ENCODE measurements at places on chromosomes 4 and X.

- DNase-seq = no peak
These were observed 17.8 kb downstream of the MFAP3L start for GRCh38 chr4:170008371-170008770.

DNA sequence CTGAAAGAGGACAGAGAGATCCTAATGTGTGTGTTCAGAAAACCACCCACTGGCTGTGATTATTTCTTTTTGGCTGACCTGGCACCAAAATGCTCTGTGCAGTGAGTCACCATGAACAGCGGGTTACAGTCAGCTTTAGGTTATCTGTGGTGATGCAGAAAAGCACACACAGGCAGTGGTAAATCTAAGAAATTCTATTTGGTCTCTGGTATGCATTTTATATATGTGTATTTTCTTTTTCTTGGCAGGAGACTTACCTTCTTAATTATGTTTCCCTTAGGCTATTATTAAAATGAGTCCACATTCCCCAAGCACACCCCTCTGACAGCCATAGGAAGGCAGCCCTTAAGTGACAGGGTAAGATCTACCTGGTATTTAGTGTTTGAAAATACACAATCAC lies 79.1 kb upstream of the TFDP3 start:
- no peak for DNase-seq

- no peak for DNase-seq
These were observed 1091.0 kb downstream of the C4orf33 start for GRCh38 chr4:130186931-130187330.

DNA sequence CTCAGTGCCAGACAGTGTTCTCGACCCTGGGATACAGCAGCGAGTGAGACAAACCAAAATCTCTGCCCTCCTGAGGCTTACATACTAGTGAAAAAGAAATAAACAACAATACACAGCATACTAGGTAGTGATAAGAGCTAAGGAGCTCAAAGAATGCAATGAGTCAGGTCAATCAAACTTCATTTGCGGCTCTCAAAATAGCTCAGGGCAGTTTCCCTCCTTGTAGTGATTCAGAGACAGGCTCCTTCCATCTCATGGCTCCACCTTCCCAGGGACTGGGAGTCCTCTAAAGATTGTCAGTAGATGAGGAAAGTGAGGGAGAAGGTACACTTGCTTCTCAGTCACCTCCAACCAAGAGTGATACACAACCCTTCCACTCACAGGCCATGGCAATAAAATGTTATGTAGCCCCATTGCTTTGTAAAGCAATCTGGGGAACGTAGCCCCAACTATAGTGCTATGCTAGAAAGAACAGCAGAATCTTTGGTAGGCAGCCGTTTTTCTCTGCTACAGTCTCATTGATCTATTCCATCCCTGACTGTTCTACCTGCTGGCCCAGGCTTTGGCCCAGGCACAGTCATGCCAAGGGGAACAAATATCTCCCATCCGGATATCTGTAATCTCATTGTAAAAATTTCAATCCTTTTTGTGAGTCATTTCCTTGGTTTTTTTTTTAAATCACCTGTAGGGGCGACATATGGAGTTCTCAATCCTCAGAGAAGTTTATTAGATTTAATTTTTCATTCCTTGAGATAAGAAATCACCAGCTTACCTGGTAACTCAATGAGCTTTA lies 183.1 kb upstream of the S100G start:
- no peak for DNase-seq

- no peak for DNase-seq
These were observed 35.1 kb downstream of the CYTL1 start for GRCh38 chr4:4984186-4984585.

GRCh38 chr4:86032476-86033022 lies 327.3 kb downstream of the MAPK10 start:
- no peak for DNase-seq

DNA sequence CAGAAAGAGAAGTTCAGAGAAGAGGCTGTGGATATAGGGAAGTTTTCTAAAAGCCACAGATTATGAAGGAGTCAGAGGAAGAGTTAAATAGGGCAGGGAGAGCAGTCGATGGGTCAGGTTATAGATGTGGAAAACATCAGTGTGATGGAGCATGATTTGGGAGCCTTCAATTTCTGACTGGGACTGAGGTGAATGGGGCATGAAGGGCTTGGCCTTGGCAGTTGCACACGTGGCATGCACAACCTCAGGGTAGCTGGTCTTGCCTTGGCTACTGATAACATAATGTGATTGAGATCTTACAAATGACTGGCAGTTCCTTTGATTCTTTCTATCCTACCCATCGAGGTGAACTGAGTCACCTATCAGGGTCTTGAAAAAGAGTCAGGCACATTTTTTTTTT lies 59.7 kb downstream of the AFM start:
- no peak for DNase-seq
